ENCODE measurements at places on chromosomes 6 and 20.

DNA sequence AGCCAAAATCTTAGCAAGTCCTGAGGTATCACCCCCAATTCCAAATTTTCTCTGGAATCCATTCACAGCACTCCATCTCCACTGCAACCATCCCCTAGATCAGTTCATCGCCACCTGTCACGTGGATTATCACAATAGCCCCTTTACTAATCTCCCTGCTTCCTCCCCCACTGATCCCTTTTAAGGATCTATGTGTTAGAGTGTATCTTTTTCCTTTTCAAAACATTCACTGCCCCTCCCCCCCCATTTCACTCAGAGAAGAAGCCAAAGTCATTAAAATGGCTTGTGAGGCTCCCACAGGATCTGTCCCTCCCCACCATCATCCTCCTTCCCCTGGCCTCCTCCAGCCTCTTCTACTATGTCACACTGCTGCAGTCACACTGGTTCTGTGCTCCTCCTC is 18.4 kb upstream of the SPAG4 start:
- no peak for DNase-seq

GRCh38 chr6:72810571-72811280 is 188.9 kb downstream of the KCNQ5 start:
- no peak for DNase-seq

GRCh38 chr20:5090191-5090590 is 29.6 kb downstream of the PCNA start:
- DNase-seq, result no peak

DNA sequence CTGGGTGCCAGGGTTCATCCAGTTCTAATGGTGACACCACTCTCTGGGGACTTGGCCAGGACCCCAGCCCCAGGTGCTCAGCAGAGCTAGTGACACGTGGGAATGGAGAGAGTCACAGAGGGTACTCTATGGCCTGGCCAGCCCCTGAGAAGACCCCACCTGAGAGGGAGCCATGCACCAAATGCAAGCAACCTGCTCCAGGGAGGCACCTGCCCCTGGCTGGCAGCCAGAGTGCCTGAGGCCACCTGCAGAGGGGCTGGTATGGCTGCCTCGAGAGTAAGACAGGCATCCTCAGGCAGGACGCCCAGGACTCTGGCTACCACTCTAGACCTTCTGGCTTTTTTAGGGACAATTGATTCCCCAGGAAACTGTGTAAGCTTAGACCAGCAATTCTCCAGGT is 38.6 kb upstream of the CST7 start:
- no peak for DNase-seq

- DNase-seq, result no peak
These were observed 93.6 kb upstream of the NFATC2 start for GRCh38 chr20:51636123-51636522.

Measured in activated T-cell treated with anti-CD3 and anti-CD28 coated beads for 48 hours (primary cell).